GM12892 (cell line): ENCODE measurements at places on chromosomes 16 and 17.
A peak's percentile ranks its signal among the peaks of the same experiment; 100 is the strongest.

DNA sequence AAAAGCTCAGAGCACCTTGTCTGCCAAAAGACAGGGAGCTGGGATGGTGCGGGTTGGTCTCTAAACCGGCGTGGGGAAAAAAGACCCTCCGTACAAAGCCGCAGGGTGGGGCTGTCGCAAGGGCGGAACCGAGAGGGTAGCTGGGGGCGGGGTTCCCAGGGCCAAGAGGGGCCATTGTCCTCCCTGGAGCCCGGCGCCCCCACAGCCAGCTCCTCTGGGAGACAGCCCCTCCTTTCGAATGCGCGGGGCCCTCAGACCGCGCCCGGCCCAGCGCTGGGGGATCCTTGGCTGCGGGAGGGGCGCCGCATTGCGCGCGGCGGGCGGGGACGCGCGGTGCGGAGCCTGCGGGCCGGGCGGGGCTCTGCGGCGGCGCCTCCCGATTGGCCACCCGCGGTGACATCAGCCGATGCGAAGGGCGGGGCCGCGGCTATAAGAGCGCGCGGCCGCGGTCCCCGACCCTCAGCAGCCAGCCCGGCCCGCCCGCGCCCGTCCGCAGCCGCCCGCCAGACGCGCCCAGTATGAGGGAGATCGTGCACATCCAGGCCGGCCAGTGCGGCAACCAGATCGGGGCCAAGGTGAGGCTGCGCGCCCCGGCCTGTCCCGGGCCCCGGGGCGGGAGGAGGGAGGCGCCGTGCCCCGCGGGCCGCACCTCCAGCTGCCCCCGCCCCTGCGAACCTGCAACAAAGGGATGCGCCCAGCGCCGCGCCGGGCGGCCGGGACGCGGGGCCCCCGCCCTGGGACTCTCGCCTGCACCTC lies at the start of gene TUBB3:
Gene TUBB3, plus strand, starts transcription at position 459 of the 756 bp plus-strand sequence. Its CDS starts 60 bp downstream, at position 519.
- peak; percentile 73 for DNase-seq

DNA sequence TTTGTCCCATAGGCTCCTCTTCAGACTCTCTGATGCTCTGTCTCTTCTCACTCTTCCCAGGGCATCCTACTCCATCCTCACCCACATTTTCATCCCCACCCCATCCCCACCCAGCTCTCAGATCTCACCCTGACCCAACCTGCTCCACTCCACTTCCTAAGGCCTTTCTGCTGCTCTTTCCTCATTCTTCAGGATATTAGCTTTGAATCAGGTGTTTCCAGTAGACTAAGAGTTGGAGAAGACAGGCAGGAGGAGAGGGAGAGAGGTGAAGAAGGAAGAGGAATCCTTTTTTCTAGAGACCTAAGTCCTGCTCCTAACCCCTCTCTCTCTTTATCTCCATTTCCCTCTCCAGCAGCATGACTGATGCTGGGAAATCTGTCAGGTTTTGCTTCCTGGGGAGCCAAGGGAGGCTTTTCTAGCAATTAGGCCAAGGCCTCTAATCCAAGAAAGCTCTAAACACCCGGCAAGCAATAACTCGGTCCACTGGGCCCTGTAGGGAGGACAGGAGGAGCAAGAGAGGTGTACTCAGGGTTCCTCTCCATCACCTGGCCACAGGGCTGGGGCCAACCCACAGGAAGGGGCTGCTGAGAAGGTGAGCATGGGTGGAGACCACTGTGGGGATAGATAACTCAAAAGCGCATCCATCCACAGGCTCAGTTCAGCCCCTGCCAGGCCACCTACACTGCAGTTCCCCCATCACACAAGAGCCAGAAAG lies 133.3 kb downstream of the TMEM132E start:
- no peak for DNase-seq

DNA sequence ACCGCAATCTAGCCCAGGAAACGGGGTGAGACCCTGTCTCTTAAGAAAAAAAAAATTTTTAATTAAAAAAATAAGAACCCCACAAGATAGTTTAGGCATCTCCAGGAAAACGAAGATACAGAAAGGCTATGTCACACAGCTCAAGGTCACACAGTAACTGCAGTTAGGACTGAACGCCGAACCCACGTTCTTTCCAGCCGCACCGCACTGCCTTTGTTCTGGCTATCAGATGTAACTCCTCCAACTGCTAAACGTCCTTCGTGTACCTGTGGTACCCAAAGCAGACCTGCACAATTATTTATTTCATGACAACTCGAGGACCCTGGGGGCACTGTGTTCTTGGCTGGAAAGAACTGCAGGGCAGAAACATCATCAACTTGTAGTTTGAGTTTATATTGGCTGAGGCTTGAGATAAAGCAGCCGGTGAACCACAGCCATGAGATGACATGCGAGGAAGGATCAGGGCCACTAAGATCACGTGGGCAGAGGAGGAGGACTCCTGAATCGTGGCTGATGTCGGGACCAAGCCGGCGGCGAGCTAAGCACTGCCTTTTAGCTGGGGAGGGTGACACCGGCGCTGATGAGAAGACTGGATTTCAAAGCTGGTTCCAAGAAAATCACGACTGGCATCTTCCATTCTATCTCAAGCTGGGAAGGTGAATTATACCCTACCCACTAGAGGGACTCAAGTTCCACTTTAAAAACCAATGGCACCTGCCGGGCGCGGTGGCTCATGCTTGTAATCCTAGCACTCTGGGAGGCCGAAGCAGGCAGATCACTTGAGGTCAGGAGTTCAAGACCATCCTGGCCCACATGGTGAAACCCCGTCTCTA lies 20.7 kb upstream of the MNT start:
- no peak for DNase-seq

DNA sequence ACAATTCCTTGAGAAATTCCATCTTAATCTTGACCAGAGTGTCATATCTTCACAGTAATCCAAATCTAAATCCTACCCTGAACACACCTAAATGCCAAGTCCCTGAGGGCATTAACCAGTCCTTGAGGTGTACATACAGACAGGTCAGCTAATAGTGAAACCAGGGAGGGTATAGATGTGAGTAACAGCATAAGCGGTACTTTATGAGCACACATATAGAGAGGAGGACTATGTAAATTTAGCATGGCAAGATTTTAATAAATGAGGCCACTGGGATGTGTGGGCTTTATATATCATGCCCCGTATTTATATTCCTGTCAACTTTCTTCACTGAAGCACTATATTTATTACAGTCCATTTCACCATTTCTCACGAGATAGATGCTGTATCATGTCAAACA lies 80.2 kb downstream of the GP2 start:
- DNase-seq = no peak

GRCh38 chr17:64505340-64506200 lies 519 bp downstream of the DDX5 start:
- DNase-seq = peak; percentile 65

DNA sequence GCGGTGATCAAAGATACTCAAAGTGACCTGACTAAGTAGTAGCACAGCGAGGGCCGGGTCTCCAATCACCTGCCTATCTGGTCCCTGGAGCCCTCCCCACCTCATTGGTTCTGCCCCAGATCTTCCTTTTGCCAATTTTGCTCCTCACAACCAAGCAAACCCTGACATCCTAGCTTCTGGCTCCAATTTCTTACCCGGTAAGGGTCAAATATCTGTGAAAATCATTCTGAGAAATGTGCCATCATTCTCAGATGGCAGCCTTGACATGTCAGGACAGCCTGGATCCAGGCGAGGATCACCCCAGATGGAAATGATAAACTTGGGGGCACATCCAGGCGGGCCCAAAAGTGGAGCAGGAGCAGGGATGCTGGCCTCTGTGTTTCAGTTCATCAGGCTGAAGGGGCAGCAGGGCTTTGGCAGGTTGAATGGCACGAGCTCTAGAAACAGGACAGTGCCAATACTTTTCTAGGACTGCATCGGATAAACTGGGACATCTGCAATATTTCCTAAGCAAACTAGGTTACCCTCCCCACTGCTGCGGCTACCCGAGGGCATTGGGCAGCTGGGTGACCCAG lies 83.9 kb downstream of the SHISA6 start:
- no peak for DNase-seq

- no peak for DNase-seq
These were observed 38.4 kb downstream of the SOX9 start for GRCh38 chr17:72158895-72159885.

DNA sequence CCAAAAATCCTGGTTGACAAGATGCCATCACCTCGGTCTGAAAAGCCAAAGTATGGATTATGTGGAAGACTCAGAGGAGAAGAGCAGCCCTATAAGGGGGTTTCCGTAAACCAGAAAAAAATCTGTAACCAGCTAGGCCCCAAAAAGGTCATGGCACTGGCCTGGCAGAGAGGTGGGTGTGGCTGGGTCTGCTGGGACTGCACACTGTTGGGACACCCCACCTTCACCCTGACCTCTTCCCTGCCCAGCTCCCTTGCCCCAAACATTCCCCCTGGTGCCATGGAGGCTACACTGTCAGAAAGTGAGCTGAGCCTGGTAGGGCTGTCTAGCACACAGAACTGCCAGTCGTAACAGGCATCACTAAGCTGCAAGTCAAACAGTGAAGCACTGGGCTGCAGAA lies 6.5 kb downstream of the SLC47A2 start:
- DNase-seq = no peak

DNA sequence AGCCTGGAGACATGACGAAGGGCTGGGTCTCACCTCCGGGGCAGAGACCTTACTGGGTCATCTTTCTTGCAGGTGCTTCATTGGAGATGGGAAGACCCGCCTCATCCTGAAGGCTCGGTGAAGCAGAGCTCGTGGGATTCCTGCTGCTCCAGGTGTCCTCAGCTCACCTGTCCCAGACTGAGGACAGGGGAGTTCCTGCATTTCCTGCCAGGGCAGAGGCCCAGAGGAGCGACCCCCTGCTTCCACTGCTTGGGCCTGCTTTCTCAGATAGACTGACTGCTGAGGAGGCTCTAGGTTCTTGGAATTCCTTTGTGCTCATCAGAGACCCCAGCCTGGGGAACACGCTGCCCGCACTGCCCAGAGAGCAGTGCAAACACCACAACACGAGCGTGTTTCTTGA lies 11.6 kb downstream of the AQP8 start:
- no peak for DNase-seq

- no peak for DNase-seq
These were observed 107.6 kb downstream of the SPACA3 start for GRCh38 chr17:33099252-33099651.

- DNase-seq = peak; percentile 63
These were observed 50.3 kb downstream of the KSR1 start for GRCh38 chr17:27506348-27507218.

GRCh38 chr16:56514845-56515244 lies 5.0 kb downstream of the BBS2 start:
- DNase-seq = no peak

GRCh38 chr17:34730816-34731215 lies 151.4 kb downstream of the TMEM132E start:
- DNase-seq = no peak

GRCh38 chr17:60139438-60140285 lies 10.1 kb upstream of the CA4 start:
- no peak for DNase-seq

- DNase-seq = no peak
These were observed 45.5 kb downstream of the PRKCA start for GRCh38 chr17:66347661-66348514.

DNA sequence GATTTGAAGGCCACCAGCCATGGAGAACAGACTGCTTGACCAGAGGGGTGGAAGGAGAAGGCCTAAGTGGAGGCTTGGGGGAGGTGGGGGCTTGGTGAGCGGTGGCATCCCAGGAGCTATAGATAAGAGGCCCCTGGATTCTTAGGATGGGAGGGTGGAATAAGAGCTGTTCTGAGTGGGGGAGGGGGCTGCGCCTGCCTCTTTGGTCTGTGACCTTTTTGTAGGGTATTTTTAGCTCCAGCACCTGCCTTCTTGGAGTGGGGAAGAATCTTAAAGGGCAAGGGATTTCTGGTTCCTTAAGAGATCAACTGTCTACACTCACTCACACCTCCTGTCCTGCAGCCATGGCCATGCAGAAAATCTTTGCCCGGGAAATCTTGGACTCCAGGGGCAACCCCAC lies 567 bp downstream of the ENO3 start:
- DNase-seq = no peak

- DNase-seq = no peak
These were observed 83.8 kb downstream of the VPS53 start for GRCh38 chr17:630801-631200.

- no peak for DNase-seq
These were observed 10.4 kb downstream of the ADAM11 start for GRCh38 chr17:44769230-44769629.

- DNase-seq = no peak
These were observed 3.6 kb upstream of the ZNF652 start for GRCh38 chr17:49365667-49366066.

DNA sequence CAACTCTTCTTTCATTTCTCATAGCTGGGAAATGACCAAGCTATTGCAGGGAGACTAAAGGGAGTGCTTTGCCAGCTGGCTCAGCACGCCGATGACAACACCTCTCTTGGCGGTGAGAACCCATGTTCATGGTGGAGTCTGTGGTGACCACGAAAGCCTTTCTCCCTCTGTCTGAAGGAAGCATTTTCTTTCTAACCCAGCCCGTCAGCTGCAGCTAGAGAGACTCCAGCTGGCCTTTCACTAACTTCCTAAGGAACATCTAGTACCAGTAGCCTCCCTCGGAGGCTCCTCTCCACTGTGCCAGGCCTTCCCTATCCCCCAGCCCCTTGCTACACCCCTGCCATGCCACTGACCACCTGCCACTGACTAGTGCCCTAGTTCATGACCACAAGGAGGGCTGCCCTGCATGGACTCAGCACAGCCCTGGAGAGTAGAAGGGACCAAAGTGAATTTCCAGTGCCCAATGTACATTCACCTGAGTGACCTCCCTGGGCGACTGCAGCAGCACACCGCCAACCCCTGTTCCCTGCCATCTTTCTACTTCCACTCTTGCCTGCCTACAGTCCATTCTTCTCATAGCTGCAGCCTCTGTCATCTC lies 81.3 kb downstream of the CBLN1 start:
- DNase-seq = no peak

- no peak for DNase-seq
These were observed 17.2 kb upstream of the WSB1 start for GRCh38 chr17:27276653-27277156.

GRCh38 chr16:55667753-55668152 lies 12.0 kb downstream of the SLC6A2 start:
- no peak for DNase-seq

DNA sequence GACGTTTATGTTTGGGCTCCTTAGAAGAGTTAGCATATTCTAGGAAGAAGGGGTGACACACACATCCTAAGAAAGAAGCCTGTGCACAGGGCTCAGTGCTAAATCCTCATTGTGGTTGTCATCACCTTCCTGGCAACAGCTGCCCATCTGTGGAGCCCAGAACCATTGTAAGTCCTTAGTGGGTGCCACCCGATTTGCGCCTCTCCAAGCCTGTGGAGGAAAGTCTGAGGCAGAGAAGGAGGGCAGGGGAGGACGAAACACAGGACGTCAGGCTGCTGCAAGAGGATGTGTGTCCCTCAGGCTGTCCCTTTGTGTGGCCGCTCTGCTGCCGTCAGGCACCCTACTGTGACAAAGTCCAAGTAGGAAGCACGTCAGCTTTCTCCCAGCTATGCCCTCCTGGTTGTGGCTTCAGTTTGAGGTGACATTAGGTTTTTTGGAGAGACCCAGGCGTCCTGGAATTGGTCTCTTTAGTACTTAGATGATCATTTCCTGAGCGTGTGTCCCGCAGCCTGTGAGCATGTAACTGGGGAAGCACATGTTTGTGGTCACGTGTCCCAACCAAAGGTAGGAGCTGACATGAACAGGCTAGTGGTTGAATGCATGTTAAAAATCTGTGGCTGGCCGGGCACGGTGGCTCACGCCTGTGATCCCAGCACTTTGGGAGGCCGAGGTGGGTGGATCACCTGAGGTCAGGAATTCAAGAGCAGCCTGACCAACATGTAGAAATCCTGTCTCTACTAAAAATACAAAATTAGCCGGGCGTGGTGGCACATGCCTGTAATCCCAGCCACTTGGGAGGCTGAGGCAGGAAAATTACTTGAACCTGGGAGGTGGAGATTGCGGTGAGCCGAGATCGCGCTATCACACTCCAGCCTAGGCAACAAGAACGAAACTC lies 10.7 kb downstream of the CLUAP1 start:
- DNase-seq = no peak
